Mucosa of descending colon (tissue), 3 donors: ENCODE measurements at places on chromosomes 2 and 18. TPM values are rescaled to one million over a fixed set of nuclear protein-coding genes. Genes with fewer than 3 reads are reported as not detected.

The CYS1 gene
- 5.1 TPM for total RNA-seq

The CACNB4 gene
- total RNA-seq: 1.8 TPM

The ANO7 gene
- total RNA-seq: 106 TPM

The TEKT4 gene
- not detected for total RNA-seq

The FSHR gene
- not detected for total RNA-seq

The PJVK gene
- total RNA-seq: 3.3 TPM

The SLC38A11 gene
- 2.5 TPM for total RNA-seq

The MYCN gene
- 1.1 TPM for total RNA-seq

DNA sequence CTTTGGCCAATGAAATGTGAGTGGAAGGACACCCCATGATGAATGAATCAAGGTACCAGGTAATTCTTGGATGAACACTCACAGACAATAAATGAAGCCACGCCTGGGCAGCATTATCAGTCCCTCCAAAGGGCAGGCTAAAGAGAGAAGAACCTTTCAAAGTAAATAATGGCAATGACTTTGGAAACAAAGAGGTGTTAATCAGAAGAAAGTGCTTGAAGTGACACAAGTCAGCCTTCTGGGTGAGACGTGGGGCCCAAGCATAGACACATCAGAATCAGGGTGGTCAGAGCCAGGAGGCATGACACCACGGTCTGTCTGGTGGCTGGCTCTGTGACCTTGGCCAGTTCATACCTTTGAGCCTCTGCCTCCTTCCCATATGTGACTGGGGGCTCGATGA, 103.3 kb downstream of the POLR1A start:
- no peak for DNase-seq

- no peak for DNase-seq
Observed at GRCh38 chr18:36504928-36505327, 207.4 kb downstream of the FHOD3 start.

DNA sequence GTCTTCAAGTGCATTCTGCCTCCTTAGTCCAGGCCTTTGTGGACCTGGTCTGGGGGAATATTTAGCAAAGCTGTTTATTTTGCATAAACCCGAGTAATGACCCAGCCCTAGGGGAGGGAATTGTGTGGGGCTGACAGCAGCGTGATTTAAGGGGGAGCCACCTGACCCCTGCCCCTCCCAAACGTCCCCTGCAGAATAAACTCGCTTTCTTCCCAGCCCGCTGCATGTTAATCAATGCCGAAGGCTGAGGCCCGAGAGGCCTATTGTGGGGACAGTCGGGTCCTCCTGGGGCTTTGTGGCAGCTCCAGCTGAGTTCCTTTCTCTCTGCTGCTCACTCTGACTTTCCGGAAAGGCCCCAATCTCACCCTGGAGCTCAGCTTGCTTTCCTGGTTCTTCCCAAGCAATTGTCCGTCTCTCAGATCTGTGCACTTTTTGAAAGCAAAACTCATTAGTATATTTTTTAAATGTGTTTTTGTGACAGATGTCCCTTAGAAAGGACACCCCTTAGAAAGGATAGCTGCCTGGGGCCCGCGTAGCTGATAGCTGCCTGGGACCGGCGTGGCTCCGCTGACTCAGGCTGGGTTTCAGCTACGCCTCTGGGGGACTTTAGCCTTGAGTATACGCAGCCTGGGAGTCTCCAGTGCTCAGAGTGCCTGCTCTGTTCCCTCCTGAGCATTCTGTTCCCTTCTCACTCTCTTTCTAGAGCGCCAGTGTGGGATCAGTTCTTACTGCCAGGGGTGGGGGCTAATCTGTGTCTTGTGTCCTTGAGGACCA, 158.3 kb downstream of the GLI2 start:
- DNase-seq: no peak

GRCh38 chr2:8753609-8754008, 71.8 kb downstream of the ID2 start:
- no peak for DNase-seq

DNA sequence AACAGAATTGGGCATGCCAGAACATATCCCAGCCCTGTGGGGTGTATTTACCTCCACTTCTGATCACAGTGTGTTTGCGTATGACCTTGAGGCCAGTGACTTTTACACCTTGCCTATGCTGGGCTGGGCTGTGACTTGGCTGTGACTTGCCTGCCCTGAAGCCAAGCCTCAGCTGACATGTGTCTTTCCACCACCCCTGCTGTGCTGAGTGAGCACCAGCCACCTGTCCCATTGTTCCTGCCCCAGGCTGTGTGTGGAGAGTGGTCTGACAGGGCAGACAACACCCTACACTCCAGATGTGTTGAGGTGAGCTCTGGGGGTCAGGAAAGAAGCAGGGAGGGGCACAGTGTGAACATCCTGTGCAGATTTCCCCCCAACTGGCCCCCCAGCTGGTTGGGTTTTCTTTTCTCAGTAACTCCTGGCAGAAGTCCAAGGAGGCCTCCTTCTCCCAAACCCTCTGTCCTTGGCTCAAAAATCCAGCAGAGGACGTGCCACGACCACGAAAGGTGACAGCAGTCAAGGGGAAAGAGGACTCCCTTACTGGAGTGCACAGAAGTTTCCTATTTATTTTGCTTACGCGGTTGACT, 5.1 kb upstream of the STEAP3 start:
- DNase-seq: no peak

DNA sequence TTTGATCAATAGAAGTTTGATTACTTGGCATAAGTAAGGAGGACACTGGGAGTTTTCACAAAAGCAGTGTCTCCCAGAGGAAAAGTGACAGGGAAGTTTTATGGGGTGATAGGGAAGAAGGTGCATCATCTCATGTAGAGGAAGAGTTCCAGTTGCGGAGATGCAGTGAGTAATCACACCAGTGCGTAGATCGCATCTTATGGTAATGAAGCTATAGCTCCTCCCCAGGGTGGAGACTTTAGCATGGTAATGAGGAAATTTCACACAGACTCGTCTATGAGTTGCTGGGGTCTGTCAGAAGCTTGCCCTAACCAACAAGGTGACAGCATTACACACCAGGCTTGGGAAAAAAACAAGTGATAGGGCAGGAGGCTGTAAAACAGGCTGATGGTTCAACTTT, 49.0 kb downstream of the KYNU start:
- DNase-seq: no peak

GRCh38 chr2:675982-676646, 1.1 kb downstream of the TMEM18 start:
- DNase-seq: peak; percentile 51

- DNase-seq: no peak
Observed at GRCh38 chr2:139909136-139909535, 1128.9 kb upstream of the NXPH2 start.

DNA sequence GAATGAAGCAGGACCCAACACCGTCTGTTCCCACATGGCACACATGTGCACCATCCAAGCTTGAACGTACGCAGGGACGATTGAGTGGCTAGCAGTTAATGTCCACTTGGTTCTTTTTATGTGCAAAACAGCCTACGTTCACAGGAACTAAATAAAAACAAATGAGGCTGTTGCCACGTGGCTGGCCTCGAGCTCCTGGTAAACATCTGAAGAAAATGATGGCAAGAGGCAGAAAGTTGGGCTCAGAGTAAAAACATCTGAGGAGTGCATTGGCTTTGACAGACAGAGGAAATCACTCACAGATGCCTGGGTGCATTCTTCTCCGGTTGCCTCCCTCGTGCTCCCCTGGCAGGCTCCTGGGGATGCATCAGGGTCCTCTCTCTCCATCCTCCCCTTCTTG, 177.9 kb downstream of the NRP2 start:
- no peak for DNase-seq

DNA sequence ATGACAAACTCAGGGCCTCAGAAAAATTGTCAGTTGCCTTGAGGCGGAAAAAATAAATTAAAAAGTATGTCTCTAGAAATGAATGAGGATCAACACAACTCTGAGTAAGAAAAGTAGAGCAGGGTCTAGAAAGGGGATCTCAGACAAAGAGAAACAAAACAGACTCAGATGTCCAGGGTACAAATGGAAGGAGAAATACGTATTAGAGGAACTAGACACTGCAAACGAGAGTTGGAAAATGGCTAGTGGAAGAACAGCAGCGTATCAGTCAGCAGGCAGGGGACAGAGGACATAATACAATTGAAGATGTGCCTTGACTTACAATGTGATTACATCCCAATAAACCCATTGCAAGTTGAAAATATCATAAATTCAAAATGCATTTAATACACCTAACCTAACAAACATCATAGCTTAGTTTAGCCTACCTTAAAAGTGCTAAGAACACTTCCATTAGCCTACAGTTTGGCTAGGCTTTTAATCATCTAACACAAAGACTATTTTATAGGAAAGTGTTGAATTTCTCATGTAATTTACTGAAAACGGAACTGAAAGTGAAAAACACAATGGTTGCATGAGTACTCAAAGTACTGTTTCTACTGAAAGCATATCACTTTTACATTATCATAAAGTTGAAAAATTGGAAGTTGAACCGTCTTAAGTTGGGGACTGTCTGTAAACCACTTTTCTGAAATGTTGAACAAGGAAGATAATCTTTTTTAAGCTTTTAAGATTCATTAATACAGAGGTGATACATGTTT, 182.8 kb downstream of the NBAS start:
- DNase-seq: no peak
